ENCODE measurements at places on chromosomes 16 and 17.

GRCh38 chr16:86924537-86924936 is 346.2 kb downstream of the FOXL1 start:
- DNase-seq = no peak
- no peak overlapping the region for H3K4me3 ChIP-seq
- no peak overlapping the region for H3K27ac ChIP-seq
- no peaks in the 10 kb centered on the region for H3K36me3 ChIP-seq

GRCh38 chr17:69574257-69575197 is 160.0 kb downstream of the MAP2K6 start:
- no peaks in the 10 kb centered on the region for H3K27me3 ChIP-seq
- no peak overlapping the region for H3K4me3 ChIP-seq
- H3K4me1 ChIP-seq = no peaks in the 10 kb centered on the region
- no peak overlapping the region for H3K27ac ChIP-seq
- no peak for DNase-seq

- no peak for DNase-seq
- H3K27ac ChIP-seq = no peak overlapping the region
- no peaks in the 10 kb centered on the region for H3K27me3 ChIP-seq
- no peaks in the 10 kb centered on the region for H3K4me1 ChIP-seq
- peaks cover 21% of the 10 kb centered on the region for H3K36me3 ChIP-seq
- no peak overlapping the region for H3K4me3 ChIP-seq
These were observed 42.4 kb downstream of the WDR59 start for GRCh38 chr16:74942566-74942965.

DNA sequence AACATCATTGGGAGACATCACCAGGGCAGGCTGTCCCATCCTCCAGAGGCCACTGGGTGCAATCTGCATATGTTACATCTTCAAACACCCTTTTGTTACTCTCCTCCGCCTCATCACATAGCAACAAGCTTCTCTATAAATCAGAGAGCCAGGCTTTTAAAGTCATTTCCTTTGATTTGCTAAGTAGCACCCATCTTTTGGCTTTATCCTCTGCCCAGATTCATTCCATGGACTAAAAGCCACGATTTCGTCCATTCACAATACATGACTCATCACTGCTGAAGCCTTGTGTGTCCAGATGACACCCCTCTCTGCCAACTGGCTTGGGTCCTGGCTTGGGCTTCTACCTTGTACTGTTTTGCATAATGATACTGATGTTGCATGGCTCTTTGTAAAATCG is 2.0 kb upstream of the KRT38 start:
- no peak overlapping the region for H3K4me3 ChIP-seq
- H3K27me3 ChIP-seq = no peaks in the 10 kb centered on the region
- no peak for DNase-seq

DNA sequence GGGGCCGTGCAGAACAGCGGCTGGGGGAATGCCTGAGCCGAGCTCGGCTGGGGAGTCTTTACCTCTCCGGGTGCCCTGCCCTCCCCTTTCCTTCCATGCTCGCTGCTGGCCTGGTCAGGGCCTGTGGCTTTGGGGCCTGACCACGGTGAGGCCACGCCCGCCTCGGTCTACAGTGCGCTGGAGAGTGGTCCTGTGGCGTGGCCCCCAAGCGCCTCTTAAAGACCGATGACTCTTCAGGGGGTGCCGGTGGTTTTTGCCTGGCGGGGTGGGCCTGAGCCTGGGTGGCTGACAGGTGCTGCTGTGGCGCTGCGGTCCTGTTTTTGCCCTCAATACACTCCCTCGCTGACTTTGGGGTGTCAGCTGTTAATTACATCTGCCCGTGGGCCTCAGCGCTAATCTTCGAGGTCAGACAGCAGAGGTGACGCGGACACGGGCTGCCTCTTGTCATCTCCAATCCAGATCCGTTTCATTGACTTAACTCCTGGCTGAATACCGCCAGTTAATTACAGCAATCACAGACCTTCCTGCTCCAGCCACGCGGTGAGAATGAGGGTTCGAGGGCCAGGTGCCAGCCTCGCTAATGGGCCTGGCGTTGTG is 29.7 kb downstream of the GSE1 start:
- no peak overlapping the region for H3K27ac ChIP-seq
- DNase-seq = no peak
- H3K36me3 ChIP-seq = no peaks in the 10 kb centered on the region
- peaks cover 5% of the 10 kb centered on the region for H3K4me1 ChIP-seq
- no peaks in the 10 kb centered on the region for H3K27me3 ChIP-seq
- H3K4me3 ChIP-seq = no peak overlapping the region

- H3K4me1 ChIP-seq = peaks cover 30% of the 10 kb centered on the region
- H3K36me3 ChIP-seq = no peaks in the 10 kb centered on the region
- H3K27me3 ChIP-seq = no peaks in the 10 kb centered on the region
These were observed 570 bp upstream of the CFDP1 start for GRCh38 chr16:75433732-75434413.

DNA sequence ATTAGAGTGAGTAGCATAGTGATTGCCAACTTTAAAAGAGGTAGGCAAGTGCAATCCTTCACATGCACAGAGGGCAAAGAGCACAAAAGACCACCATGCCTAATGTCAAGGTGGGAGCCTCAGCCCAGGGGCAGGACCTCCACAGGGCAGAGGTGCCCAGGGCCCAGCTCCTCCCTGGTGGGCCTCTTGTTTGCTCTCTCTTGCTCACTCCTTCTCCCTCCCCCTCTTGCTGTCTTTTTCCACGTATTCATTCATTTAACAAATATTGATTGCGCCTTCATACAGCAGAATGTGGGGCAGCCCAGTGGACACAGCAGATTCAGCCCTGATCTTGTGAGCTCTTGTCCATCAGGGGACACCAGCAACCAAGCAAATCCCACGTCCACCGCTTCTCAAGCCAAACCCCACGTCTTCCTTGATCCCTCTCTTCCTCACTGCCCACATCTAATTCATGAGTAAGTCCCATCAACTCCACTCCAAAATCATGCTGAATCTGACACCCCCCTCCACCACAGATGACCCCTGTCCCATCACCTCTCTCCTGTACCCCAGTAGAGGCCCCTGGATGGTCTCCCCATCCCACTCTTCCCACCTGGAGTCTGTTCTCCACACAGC is 44.1 kb upstream of the RPL38 start:
- DNase-seq = no peak
- no peak overlapping the region for H3K27ac ChIP-seq
- H3K27me3 ChIP-seq = no peaks in the 10 kb centered on the region
- no peaks in the 10 kb centered on the region for H3K4me1 ChIP-seq

- H3K4me1 ChIP-seq = peaks cover 15% of the 10 kb centered on the region
- H3K36me3 ChIP-seq = no peaks in the 10 kb centered on the region
- no peaks in the 10 kb centered on the region for H3K27me3 ChIP-seq
- no peak for DNase-seq
These were observed 722 bp upstream of the TIMP2 start for GRCh38 chr17:78925662-78926555.

- no peaks in the 10 kb centered on the region for H3K27me3 ChIP-seq
- H3K27ac ChIP-seq = no peak overlapping the region
- no peak overlapping the region for H3K4me3 ChIP-seq
- no peaks in the 10 kb centered on the region for H3K36me3 ChIP-seq
- H3K4me1 ChIP-seq = peaks cover 48% of the 10 kb centered on the region
- DNase-seq = no peak
These were observed 126.9 kb downstream of the MRM1 start for GRCh38 chr17:36728030-36728991.

- no peaks in the 10 kb centered on the region for H3K36me3 ChIP-seq
- no peaks in the 10 kb centered on the region for H3K27me3 ChIP-seq
- no peaks in the 10 kb centered on the region for H3K4me1 ChIP-seq
- no peak overlapping the region for H3K4me3 ChIP-seq
- no peak overlapping the region for H3K27ac ChIP-seq
These were observed 19.2 kb downstream of the TMEM114 start for GRCh38 chr16:8571061-8571596.

DNA sequence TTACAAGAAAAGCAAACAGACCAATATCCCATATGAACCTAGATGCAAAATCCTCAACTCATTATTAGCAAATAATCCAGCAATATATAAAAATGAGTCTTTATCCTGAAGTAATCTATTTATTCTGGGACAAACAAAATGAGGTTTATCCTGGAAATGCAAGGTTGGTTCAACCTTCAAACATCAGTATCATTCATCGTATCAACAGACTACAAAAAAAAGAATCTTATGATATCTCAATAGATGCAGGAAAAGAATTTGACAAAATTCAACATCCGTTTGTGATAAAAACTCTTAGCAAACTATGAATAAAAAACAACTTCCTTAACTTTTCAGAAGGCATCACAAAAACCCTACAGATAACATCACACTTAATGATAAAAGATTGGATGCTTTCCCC is 18.4 kb upstream of the BAIAP2 start:
- no peak for DNase-seq
- peaks cover 30% of the 10 kb centered on the region for H3K4me1 ChIP-seq
- H3K27ac ChIP-seq = no peak overlapping the region
- H3K36me3 ChIP-seq = no peaks in the 10 kb centered on the region
- H3K4me3 ChIP-seq = no peak overlapping the region
- H3K27me3 ChIP-seq = no peaks in the 10 kb centered on the region

GRCh38 chr16:58329135-58329534 is 34.3 kb upstream of the PRSS54 start:
- DNase-seq = no peak
- H3K36me3 ChIP-seq = no peaks in the 10 kb centered on the region
- no peaks in the 10 kb centered on the region for H3K4me1 ChIP-seq
- no peaks in the 10 kb centered on the region for H3K27me3 ChIP-seq

- no peak for DNase-seq
- H3K27ac ChIP-seq = no peak overlapping the region
- no peaks in the 10 kb centered on the region for H3K36me3 ChIP-seq
- H3K4me3 ChIP-seq = no peak overlapping the region
- H3K27me3 ChIP-seq = no peaks in the 10 kb centered on the region
These were observed 197.3 kb downstream of the ANKFN1 start for GRCh38 chr17:56350592-56350991.

- H3K27ac ChIP-seq = no peak overlapping the region
- no peak overlapping the region for H3K4me3 ChIP-seq
- DNase-seq = no peak
- no peaks in the 10 kb centered on the region for H3K4me1 ChIP-seq
These were observed 51.3 kb downstream of the TNFRSF13B start for GRCh38 chr17:16920628-16921020.

- no peaks in the 10 kb centered on the region for H3K27me3 ChIP-seq
- H3K4me1 ChIP-seq = peaks cover 48% of the 10 kb centered on the region
- peak overlapping the region; percentile 62 for H3K27ac ChIP-seq
- no peaks in the 10 kb centered on the region for H3K36me3 ChIP-seq
- no peak overlapping the region for H3K4me3 ChIP-seq
These were observed 743 bp downstream of the WIPI1 start for GRCh38 chr17:68456339-68457167.

- no peak overlapping the region for H3K27ac ChIP-seq
- H3K36me3 ChIP-seq = no peaks in the 10 kb centered on the region
- no peaks in the 10 kb centered on the region for H3K27me3 ChIP-seq
- peaks cover 21% of the 10 kb centered on the region for H3K4me1 ChIP-seq
- no peak overlapping the region for H3K4me3 ChIP-seq
These were observed 11.2 kb downstream of the PPY start for GRCh38 chr17:43931062-43931571.

GRCh38 chr16:2236337-2237101 is at the start of gene DNASE1L2:
DNASE1L2 (plus strand) TSS chr16:2236444; CDS start chr16:2236817, 373 bp downstream.
- H3K4me3 ChIP-seq = no peak within 1 kb of the TSS
- no peak for DNase-seq
- H3K36me3 ChIP-seq = peaks cover 24% of the 10 kb centered on the region
- no peak within 1 kb of the TSS for H3K27ac ChIP-seq
- no peaks in the 10 kb centered on the region for H3K27me3 ChIP-seq
- no peaks in the 10 kb centered on the region for H3K4me1 ChIP-seq

DNA sequence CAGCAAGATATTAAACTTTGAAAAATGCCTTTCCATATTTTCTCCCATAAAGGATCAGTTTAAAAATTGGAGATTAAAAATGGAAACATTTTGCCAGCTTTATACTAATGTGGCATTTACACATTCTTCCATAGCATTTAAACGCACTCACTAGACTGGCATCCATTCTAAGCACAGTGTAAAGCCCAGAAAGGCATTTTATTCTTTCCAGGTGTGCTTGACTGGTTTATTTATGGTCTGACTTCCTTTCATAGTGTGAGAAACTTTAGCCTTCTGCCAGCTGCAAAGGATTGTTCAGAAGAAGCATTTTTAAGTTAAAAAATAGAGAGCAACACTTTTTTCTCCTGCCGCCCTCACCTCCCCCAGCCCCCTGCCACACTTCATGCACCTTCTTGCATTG is 271.7 kb upstream of the PSMD7 start:
- H3K4me1 ChIP-seq = no peaks in the 10 kb centered on the region
- no peaks in the 10 kb centered on the region for H3K36me3 ChIP-seq
- DNase-seq = no peak
- H3K27me3 ChIP-seq = no peaks in the 10 kb centered on the region

GRCh38 chr17:10193632-10194031 is 4.8 kb downstream of the GAS7 start:
- H3K4me1 ChIP-seq = no peaks in the 10 kb centered on the region
- no peak for DNase-seq
- H3K36me3 ChIP-seq = no peaks in the 10 kb centered on the region

- peaks cover 5% of the 10 kb centered on the region for H3K27me3 ChIP-seq
- H3K27ac ChIP-seq = no peak overlapping the region
- H3K4me3 ChIP-seq = no peak overlapping the region
- DNase-seq = no peak
These were observed 17.5 kb downstream of the SLC47A1 start for GRCh38 chr17:19551165-19551564.

GRCh38 chr16:23968176-23968575 is 132.4 kb downstream of the PRKCB start:
- no peak overlapping the region for H3K4me3 ChIP-seq
- H3K4me1 ChIP-seq = peaks cover 36% of the 10 kb centered on the region
- H3K36me3 ChIP-seq = no peaks in the 10 kb centered on the region
- H3K27me3 ChIP-seq = no peaks in the 10 kb centered on the region

All from CD4-positive, alpha-beta memory T cell (primary cell).